ENCODE measurements at places on chromosomes 7 and 10.

GRCh38 chr7:13790611-13791010 lies 198.9 kb downstream of the ETV1 start:
- no peak for DNase-seq

- DNase-seq: no peak
These were observed 337.7 kb downstream of the GATA3 start for GRCh38 chr10:8392216-8392615.

- no peak for DNase-seq
These were observed 928.0 kb upstream of the POT1 start for GRCh38 chr7:125857606-125858005.

DNA sequence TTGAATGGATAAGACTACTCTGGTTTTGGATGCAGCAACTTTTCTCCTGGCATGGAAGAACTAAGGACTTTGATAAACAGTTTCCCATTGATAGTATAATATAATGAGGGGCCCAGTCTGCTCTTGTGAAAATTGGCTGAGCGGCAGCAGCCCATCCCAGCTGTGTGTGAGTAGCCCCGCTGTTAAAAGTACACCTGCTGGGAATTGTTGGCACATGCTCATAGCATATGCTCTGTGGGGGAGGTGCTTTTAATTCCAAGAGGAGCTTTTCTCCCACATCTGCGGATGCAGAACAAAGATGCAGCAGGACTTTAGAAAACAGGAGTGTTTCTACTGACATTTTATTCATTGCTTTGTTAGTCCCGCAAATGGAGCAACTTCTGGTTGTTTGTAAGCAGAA lies 19.0 kb downstream of the SRI start:
- DNase-seq: peak; percentile 44

GRCh38 chr10:100104300-100104699 lies 22.6 kb upstream of the CPN1 start:
- DNase-seq: no peak

DNA sequence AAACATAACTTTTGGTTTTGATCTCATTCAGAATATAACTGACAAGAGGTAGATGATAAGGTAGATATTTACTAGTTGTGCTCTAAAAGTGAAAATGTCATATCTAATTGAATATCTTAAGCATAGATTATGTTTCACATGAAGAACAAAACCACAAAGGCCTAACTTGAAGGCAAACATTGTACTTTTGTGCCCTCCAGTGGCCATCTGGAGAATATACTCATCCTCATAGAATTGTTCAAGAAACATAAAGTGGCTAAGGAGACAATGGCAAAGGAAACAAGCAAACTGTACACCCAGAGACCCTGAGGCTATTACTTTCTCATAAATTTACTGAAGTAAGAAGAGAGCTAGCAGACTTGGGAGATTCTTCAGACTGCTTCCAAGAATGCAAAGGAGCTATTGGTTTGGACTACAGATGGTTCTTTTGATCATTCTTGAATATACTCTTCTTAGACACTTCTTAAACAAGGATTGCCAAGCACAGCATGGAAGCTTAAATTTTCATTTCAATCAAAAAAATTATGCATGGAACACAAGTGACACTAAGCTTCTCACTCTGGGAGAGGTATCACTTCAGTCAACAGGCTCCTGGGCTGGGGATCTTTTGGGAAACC lies 98.2 kb upstream of the DKK1 start:
- DNase-seq: peak; percentile 14

DNA sequence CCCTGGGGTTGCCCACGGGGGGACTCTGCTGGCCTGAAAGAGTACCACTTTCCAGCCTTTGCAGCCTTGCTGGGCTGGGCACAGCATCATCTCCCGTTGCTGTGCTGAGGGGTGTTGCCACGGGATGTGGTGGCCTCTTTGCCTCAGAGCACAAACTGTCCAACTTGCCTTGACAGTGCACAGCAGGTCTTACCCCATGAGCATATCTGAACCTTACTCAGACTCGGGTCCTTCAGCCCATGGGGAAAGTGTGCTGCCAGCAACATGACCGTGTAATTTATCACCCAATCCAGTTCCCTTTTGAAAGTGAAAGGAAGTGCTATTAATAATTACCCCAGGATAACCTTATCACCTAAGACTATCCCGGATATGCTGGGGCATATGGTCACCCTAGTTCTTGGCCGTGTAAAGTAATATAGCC lies 46.8 kb downstream of the TBXAS1 start:
- no peak for DNase-seq

DNA sequence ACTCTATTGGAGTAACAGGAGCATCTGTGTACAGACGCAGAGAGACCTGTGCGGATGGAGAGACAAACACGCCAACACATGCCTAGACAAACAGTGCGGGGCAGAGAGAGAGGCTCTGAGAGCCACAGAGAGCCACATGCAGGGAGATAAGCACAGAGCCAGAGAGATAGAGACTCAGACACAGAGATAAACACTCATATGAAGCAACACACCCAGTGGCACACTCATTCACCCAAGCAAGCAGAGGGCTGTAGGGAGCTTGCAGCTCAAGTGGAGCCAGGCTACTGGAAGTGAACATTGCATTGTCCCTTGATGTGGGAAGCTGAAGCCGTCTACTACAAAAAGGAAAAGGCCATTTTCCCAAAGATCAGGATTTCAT lies 46.6 kb upstream of the PODXL start:
- no peak for DNase-seq

- DNase-seq: no peak
These were observed 10.2 kb downstream of the ATP6V0E2 start for GRCh38 chr7:149884016-149884415.

GRCh38 chr7:116736927-116737715 lies 65.1 kb downstream of the MET start:
- DNase-seq: no peak

GRCh38 chr10:63208986-63209385 lies 75.9 kb downstream of the NRBF2 start:
- DNase-seq: no peak
